ENCODE measurements at places on chromosomes 16 and 17. TPM values are rescaled to one million over a fixed set of nuclear protein-coding genes. Genes with fewer than 3 reads are reported as not detected.

- DNase-seq = no peak
Observed at GRCh38 chr17:82950525-82951102, 110.8 kb upstream of the ZNF750 start.

Gene CRYM
- polyA plus RNA-seq = 0.12 TPM

DNA sequence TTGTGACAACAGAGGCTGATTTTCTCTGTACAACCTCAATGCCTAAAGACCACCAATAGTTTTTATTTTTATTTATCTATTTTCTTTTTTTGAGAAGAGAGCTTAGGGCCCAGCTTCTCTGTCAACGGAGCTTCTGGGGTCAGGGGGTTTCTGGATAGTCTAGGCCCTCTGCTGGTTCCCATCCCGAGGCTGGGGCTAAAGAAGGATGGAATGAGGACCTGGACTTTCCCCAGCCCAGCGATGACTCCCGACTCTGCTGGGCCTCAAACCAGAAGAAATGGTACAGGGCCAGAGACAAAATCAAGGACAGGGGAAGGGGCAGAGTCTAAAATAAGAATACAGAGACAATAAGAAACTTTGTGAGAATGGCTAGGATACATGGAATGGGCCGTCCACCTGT, 5.7 kb upstream of the TSPOAP1 start:
- no peak for DNase-seq

Gene CCL15
- not detected for polyA plus RNA-seq

GRCh38 chr16:58048494-58049231, 23.1 kb downstream of the MMP15 start:
- no peak for DNase-seq

- no peak for DNase-seq
Observed at GRCh38 chr16:86034421-86034919, 135.5 kb downstream of the IRF8 start.

DNA sequence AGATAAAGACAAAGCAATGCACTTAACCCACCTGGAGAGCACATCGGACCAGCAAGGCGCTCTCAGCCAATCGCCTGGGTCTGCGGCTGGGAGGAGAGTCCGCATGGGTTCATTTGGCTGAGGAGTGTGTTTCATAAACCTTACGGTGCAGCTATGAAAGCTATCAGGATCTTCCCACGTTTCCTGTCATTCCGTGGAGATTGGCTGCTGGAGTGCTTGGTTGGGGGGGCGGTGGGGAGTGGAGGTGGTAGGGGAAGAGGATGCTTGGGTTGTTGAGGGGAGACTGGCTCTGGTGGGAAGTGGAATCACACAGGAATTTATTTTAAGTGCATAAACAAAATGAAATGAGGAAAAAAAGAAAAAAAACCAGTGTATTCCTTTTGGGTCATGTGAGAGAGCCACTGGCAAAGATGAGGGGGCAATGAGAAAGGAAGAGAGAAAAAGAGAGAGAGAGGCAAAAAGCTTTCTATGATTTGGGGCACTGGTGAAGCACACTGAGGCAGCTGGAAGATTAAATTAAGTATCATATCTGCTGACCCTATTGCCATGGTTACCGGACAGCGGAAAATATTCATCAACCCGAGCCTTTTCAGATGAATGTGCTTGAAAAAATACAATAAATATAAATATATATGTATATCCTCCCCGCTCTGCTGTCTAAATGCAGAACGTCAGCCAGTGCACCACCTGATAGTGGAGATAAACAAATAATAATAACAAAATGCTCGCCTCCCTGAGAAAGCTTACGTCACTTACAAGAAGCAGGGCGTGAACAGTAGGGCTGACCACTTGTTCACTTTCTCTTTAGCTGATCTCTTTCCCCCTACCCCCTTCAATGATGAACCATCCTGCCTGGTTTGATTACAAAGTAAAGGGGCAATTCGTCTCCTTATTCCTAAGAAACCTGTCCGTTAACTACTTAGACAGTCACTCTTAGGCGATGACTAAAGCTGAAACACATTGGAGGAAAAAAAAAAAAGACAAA, 457.0 kb upstream of the ZFHX3 start:
- no peak for DNase-seq

Gene OR2C1
- 0.09 TPM for polyA plus RNA-seq

Gene PPP1R27
- polyA plus RNA-seq = not detected

Gene ZNF286A
- polyA plus RNA-seq = 25.3 TPM

GRCh38 chr16:21184834-21185233, 26.4 kb downstream of the LDAF1 start:
- DNase-seq = no peak

DNA sequence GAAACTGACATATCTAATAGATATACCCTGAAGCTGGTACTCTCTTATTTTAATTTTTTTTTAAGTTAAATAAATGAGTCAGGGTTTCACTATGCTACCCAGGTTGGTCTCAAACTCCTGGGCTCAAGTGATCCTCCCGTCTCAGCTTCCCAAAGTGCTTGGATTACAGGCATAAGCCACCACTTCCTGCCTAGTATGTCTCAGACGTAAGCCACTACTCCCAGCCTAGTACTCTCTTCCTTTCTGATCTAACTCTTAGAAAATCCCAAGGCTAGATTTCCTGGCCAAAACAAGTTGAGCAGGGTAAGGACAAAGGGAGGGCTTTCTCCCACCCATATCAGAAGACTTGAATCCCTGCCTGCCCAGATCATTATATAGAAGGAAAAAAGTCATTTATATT, 33.7 kb downstream of the HOXB1 start:
- DNase-seq = no peak

Gene SEZ6L2
- 5.0 TPM for polyA plus RNA-seq

DNA sequence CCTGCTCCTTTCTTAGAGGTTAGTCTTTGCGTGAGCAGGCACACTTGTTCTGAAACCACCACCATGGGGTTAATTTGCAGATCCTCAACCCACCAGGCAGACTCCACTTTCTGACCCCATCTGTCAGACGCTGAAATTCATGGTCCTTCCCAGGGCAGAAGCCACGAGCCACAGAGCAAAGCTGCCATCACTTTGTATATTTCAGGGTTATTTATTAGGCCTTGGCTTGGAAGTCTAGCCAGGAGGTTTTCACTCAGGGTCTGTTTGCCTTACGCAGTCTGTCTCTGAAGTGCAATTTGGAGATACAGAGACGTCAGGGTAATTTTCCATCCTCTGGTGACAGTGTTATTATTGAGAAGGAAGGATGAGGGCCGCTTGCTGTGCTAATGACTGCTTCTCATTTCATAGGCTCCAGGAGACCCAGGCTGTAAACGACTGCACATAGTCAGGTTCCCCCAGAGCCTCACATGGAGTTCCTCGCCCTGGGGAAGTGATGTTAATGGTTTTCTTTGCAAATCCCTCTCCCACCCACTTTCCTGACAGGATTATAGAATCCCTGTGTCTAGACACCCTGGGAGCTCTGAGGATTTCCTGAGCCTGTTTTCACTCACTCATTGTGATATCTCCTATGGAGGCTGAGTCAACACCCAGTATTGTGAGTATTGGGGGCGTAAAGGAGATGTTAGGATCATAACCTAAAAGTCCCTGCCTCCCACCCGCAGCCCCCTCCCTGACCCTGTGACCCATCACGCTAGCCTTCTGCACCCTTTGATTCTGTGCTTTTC, 269.0 kb downstream of the ABCC12 start:
- no peak for DNase-seq

DNA sequence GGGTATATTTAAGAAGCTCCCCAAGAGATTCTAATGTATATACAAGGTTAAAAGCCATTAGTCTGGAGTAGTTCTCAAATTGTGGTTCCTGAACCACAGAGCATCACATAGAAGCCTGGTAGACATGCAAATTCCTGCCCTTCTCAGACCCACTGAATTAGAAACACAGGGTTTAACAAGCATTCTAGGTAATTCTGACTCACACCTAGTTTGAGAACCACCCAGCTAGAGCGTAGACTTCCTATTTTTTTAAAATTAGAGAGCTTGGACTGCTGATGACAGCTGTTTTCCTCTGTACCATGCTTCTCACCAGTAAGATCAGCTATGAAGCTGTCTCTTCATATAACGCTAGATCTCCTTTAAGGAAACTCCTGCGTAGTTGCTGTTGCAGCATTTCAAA, 50.6 kb downstream of the HS3ST3B1 start:
- no peak for DNase-seq

Gene SCNN1G
- not detected for polyA plus RNA-seq

GRCh38 chr17:45291171-45291805, 25.5 kb downstream of the MAP3K14 start:
- no peak for DNase-seq

DNA sequence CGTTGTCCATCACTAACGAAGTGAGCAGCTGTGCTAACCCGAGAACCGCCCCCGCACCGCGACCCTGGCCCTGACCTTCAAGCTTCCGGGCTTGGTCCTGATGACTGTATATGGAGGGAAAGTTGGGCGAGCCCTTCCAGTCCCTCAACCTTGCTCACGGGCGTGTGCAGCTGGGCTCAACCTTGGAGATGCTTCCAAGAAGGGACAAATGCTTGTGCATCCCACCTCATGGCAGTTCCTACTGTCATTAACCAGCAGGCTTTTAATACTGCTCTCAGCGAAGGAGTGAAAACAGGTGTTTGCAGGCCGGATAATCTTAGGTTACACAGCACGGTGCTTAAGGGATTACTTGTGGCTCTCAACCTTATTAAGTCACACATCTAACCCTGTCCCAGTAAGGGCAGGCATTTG, 33.5 kb downstream of the SRL start:
- no peak for DNase-seq

DNA sequence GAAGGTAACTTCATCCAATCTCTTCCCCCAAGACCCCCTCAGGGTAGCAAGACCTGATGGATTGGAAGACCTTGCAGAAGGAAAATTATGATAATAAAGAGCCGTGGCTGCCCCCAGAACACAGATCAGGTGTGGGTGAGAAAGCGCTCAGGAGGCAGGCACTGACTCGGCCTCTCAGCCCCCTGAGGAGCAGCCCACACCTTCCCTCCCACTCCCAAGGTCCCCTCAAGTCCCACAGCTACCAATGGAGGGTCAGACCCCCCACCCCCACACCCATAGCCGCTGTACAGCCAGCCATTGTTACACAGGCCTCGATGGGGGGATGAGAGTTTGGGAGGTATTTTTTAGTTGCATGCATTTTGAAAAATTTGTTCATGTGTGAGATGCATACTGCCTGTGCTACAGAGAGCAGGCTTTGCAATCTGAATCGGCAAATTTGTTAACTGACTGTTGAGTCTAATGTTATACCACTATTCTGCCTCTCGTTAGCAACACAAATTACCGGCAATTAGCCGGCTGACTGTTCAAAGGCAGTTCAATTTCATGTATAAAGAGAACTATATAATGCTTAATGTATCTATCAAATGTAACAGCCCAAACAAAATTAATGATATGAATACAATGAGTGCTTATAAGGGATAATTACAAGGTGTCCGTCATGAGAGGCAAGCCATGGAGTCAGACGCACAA, 211.7 kb downstream of the C16orf78 start:
- DNase-seq = no peak

Gene MARVELD3
- polyA plus RNA-seq = not detected

DNA sequence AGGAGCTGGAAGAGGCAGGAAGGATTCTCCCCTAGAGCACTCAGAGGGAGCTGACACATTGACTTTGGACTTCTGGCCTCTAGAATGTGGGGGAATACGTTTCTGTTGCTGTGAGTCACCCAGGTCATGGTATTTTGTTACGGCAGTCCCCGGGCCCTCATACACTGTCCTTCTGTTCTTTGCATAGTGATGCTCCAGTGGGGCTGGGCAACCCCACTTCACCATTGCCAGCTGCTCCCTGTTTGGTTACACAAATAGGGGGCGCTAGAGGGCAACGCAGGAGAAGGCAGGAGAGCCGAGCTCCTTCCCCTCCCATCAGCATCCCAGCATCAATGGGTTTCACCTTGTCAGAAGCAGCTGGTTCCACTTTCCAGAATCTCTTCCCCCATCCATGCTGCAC, 257.7 kb upstream of the FOXF1 start:
- no peak for DNase-seq

GRCh38 chr16:62516001-62516400, 479.8 kb upstream of the CDH8 start:
- DNase-seq = no peak

Gene SCARF1
- polyA plus RNA-seq = 0.20 TPM

DNA sequence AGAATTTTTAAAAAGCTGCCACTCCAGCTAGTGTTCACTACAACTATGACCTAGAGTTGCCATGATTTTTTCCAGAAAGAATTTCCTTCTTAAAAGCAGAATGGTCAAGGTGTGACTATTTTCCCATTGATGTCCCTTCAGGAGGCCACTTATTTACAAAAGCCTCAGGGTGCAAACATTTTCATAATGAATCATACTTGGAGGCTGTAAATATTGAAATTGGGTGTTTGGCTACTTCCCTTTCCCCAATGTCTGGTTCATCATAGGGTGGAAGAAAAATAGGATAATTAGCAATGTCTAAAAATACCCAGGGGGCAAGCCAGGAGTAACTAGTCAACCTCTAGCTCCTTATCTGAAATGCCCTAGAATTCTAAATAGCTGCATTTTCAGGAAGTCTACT, 18.8 kb downstream of the AXIN2 start:
- DNase-seq = no peak

Gene ZDHHC7
- 136 TPM for polyA plus RNA-seq

DNA sequence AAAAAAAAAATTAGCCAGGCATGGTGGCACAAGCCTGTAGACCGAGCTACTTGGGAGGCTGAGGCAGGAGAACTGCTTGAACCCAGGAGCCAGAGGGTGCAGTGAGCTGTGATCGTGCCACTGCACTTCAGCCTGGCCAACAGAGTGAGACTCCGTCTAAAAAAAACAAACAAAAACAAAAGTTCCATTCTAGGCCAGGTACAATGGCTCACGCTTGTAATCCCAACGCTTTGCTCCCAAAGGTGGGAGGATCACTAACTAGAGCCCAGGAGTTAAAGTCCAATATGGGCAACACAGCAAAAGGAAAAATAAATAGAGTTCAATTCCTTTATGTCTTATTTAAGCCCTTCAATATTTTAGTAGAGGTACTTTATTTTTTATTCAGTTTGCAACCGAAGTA, 47.5 kb downstream of the CNOT1 start:
- no peak for DNase-seq

Gene DPEP2
- not detected for polyA plus RNA-seq

Gene MYH13
- not detected for polyA plus RNA-seq

Gene TPSB2
- polyA plus RNA-seq = not detected

- DNase-seq = no peak
Observed at GRCh38 chr17:83056583-83057396, 22.6 kb upstream of the METRNL start.

Gene SULT1A2
- 0.12 TPM for polyA plus RNA-seq

DNA sequence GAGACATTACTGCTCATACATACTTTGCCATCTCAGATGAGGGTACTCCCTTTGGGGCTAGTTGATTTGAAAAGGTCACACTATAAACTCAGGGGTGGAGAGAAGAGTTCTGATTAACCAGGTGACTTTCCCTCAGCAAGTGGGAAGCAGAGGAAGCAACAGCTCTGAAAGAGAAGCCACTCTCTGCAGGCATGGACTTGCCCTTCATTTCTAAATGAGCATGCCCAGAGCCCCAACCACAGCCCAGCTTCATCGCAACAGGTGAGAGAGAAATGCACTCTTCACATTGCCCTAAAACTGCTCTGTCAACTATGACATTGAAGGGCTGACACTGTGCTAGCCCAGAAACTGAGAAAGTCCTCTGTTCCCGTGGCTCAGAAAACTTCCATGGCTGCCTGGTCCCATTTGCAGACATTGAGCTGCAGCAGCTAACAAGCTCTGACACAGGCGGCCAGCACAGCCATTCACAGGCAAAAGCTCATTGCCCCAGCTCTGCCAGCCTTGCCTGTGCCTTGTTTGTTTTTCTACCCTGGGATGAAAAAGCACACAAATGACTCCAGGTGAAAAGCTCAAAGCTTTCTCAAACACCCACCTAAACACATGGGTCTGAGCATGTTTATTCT, 419.8 kb upstream of the DYNLRB2 start:
- DNase-seq = no peak
